ENCODE measurements at places on chromosomes 3 and 15. TPM values are rescaled to one million over a fixed set of nuclear protein-coding genes. Genes with fewer than 3 reads are reported as not detected.

Gene EFHB
- total RNA-seq, result 0.34 TPM

Gene OR5K2
- total RNA-seq, result not detected

Gene TM6SF1
- total RNA-seq, result 19.7 TPM

Gene CEMIP
- total RNA-seq, result 0.17 TPM

Gene GOLGA8M
- total RNA-seq, result 1.2 TPM

Gene UBA7
- 24.9 TPM for total RNA-seq

Gene NANOGP8
- not detected for total RNA-seq

Gene SYNM
- 86.0 TPM for total RNA-seq

Gene CLDND1
- total RNA-seq, result 124 TPM

Gene SAMD7
- total RNA-seq, result not detected

Gene ACAN
- under 0.01 TPM for total RNA-seq

Gene RGMA
- total RNA-seq, result not detected

Gene SKOR1
- 0.11 TPM for total RNA-seq

Gene MORC1
- total RNA-seq, result not detected

Gene GPR176
- 8.0 TPM for total RNA-seq

Gene LARP6
- 11.3 TPM for total RNA-seq

Gene MESP1
- 0.09 TPM for total RNA-seq

Gene CLDN16
- not detected for total RNA-seq

Gene HDC
- total RNA-seq, result not detected

Gene SPINT1
- total RNA-seq, result 0.34 TPM
